Stimulated activated CD8-positive, alpha-beta memory T cell treated with anti-CD3 and anti-CD28 coated beads, Interleukin-15, amount 100 ng/mL, for 48 hours (primary cell): ENCODE measurements at places on chromosomes 7 and 10.

DNA sequence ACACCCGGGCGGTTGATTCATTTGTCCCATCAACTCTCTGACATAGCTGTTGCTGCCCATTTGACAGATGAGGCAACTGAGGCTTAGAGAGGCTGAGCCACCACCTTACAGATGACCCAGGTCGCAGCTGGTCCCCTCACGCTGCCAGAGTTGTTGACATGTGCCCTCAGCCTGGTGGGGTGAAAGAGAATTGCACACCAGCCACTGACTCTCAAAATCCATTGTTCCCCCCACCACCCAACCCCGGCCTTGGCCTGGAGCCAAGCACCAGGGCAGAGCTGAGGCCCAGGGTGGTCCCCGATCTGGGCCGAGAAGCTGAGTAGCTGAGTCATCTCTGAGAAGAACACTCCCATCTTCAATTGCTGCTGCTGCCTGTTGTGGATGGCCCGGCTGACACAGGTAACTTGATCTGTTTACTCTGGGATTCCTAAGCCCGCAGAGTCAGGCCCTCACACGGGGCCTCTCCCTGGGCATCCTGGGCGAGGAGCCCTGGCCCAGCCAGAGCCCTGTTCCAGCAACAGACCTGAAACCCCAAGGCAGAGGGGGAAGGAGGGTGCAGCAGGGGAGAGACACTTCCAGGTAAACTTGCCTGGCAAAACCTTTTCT, 27.5 kb downstream of the PVRIG start:
- DNase-seq = no peak

- no peak for DNase-seq
Measured at GRCh38 chr7:93249491-93250148, 17.5 kb downstream of the VPS50 start.

GRCh38 chr10:96333101-96333500, 25.7 kb downstream of the OPALIN start:
- no peak for DNase-seq

DNA sequence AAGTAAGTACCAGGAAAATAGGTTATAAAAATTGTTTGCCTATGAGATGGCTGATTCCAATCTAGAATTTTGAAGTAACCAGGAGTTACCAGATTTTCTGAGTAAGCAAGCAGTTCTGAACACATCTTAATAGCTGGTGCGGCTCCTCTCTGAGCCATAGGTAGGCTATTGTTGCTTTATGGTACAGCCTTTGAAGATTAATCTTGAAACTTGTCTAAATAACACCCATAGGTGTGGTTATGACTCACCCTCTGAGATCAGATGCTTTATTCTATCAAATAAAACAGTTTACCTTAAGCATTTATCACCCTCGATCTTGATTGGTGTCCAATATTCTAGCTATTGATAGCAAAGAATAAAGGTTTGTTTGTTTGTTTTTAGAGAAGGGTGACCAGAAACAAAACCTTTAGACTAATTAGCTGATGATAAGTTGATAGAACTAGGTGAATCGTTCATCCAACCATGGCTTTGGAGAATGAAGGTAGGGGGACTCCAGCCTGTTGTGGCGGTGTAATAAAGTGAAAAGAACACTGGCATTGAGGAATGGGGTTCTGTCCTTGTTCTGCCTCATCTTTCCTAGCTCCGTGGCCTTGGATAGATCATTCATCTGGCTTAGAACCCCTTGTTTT, 72.2 kb downstream of the VTI1A start:
- no peak for DNase-seq

GRCh38 chr10:52208365-52208764, 105.7 kb upstream of the DKK1 start:
- DNase-seq = no peak

GRCh38 chr10:97384641-97385040, 16.5 kb downstream of the RRP12 start:
- DNase-seq = no peak

DNA sequence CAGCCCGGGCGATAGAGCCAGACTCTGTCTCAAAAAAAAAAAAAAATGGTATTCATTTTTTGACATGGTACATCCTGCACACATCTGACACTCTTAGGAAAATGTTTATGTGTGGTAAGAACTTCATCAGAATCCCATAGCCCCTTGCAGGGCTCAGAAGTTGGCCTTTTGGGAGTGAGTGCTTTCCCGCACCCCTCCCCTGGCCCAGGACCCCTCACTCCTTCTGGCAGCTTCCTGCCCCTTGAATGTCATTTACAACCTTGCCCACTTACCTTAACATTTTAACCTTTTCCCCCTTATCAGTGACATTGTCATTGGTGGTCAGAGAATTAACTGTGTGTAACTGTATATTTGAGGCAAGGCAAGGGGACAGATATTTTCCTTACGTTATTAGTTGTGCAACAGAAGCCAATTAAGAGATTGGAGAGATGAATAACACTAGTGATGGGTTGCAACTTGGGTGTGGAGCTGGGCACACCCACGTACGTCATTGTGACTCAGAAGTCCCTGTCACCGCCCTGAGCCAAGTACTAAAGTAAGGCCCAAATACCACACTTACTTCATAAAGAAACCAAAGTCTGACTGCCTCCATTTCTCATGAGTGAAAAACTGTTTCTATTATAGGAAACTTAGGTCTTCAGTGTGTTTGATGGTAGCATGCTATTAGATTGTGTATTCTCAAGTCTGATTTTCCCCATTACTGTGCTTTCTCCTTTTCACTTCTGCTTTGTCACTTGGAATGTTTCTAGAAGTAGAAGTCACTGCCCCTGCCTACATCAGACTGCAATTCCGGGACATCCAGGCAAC, 31.6 kb downstream of the OGDH start:
- peak; percentile 70 for DNase-seq

DNA sequence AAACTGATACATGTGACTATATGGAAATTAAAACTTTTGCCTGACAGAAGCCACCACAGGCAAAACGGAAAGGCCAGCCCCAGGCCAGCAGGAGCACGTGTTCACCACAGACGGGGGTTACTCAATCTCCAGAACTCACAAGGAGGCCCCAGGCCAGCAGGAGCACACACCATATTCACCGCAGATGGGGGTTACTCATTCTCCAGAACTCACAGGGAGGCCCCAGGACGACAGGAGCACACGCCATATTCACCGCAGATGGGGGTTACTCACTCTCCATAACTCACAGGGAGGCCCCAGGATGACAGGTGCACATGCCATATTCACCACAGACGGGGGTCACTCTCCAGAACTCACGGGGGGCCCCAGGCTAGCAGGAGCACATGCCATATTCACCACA, 61.5 kb downstream of the NKX6-2 start:
- no peak for DNase-seq

DNA sequence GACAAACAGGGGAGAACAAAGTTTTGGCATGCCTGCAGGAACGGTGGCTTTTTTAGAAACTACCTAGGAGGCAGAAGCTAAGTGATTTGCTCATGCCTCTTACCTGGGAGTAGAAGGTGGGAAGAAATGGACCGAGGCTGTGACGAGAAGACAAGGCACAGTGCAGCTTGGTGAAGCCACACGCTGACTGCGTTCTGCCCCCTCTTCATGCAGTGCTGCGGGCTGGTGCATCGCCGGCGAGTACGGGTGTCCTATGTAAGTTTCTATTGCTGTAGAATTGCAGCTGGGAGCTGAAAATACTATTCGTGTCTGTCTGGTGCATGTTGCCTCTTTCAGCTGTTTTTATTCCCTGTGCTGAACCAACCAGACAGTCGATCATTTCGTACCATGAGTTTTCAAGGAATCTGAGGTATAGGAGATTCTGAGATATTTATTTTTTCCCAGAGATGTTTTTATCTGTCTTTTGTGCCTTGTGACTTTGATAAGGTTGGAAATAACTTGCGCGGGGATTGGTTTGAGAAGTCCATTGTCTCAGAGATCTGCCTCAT, 120.9 kb downstream of the CACNB2 start:
- no peak for DNase-seq
